H7 (cell line): ENCODE measurements at places on chromosomes 4 and X.

DNA sequence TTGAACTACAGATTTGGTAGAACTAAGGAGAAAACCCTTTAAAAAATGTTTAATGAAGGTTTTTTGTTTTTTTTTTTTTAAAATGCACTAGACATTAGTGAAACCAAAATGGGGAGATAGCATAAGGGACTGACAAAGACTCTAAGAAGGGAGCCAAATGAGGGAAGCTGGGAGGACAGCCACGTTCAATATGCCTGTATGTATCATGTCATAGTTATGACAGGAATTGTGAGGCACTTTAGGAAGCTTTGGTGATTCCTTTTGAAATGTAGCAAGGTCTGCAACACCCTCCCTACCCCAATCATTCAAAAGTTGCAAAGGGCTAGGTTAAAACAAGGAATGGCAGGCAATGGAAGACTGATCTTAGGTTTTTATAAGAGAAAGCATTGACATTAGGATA, 526.0 kb downstream of the TLL1 start:
- DNase-seq = no peak

DNA sequence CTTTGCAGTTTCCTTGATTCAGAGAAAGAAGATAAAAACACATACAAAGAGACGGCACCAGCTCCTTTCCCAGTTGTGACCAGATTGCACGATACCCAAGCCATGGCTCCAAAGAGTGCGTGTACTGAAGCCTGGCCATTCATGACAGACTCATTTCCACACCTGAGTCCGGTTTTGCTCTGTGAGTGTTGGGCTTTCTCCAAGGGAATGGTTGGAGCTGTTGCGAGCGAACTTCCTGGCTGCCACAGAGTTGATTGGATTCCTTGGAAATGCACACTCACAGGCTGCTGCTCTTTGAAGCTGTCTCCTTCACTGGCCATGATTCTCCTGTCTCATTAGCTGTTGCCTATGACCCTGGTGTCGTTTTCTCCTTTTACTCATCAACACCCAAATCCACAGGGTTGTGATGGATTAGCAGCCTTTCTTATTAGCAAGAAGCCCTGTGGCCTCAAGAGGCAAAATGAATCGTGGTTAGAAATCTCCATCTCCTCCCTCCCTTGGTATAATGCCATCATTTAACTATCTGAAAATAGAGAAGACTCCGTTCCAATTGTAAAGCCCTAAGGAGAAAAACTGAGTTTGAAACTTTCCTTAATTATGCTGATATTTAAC, 43.9 kb upstream of the BBS12 start:
- no peak for DNase-seq

- peak; percentile 7 for DNase-seq
Measured at GRCh38 chrX:46710927-46711623, 47.8 kb downstream of the SLC9A7 start.

- no peak for DNase-seq
Measured at GRCh38 chrX:39642071-39642470, 455.7 kb downstream of the BCOR start.

GRCh38 chr4:40194602-40195161, 2.1 kb upstream of the RHOH start:
- DNase-seq = no peak

DNA sequence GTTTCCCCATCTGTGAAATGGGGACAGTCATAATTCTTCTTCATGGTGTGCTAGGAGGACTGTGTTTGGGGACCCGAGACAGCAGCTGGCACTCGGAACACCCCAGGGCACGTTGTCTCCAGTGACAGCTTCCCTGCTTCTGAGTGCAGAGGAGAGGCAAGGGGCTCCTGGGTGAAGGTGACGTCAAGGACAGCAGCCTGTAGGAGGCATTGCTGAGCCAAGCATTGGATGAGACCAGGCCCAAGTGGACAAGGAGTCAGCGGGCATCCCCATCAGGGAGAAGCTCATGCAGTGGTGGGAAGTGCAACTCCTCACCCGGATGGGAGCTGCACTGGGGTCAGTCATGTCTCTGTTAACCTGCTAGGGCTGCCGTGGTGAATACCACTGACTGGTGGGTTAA, 46.1 kb downstream of the EVC start:
- DNase-seq = peak; percentile 61

GRCh38 chrX:126557151-126557550, 4.5 kb upstream of the DCAF12L1 start:
- no peak for DNase-seq

DNA sequence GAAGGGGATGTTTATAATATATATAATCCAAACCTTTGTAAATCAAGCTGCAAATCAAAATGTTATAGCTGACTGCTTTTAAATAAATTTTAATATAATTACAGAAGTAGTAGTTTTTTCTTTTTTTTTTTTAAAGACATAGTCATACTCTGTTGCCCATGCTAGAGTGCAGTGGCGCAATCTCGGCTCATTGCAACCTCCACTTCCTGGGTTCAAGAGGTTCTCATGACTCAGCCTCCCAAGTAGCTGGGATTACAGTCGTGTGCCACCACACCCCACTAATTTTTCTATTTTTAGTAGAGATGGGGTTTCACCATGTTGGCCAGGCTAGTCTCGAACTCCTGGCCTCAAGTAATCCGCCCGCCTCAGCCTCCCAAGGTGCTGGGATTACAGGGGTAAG, 178.7 kb downstream of the FBXW7 start:
- DNase-seq = no peak

- no peak for DNase-seq
Measured at GRCh38 chr4:186258216-186258811, 7.7 kb upstream of the F11 start.

- DNase-seq = no peak
Measured at GRCh38 chr4:178809921-178810320, 1367.7 kb upstream of the AGA start.

- peak; percentile 69 for DNase-seq
Measured at GRCh38 chrX:98380106-98380505, 1496.4 kb downstream of the RPA4 start.

DNA sequence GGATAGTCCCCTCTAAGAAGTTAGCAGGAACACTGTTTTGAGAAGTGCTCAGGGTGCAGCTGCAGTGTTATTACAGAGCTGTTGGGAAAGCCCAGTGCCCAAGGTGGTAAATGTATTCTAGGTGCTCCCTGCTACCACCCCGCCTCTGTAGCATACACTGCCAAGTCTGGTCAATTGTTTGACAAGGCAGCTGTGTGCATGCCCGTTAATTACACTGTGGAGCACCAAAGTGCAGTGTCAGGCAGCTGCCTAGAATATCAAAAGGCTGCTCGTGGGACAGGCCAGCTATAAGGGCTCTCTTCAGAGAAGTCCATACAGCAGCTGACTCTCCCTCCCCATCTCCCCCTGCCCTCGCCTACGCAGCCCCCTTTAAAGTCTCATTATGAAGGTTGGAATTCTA, 99.9 kb upstream of the KLHL13 start:
- no peak for DNase-seq

- no peak for DNase-seq
Measured at GRCh38 chr4:16139066-16139945, 55.5 kb upstream of the PROM1 start.
